Stimulated activated CD4-positive, alpha-beta T cell treated with anti-CD3 and anti-CD28 coated beads, Interleukin-2, amount 100 ng/mL, for 48 hours (primary cell): ENCODE measurements at places on chromosomes 13 and 19.

GRCh38 chr19:10402441-10403038, 802 bp downstream of the CDC37 start:
- no peak for DNase-seq

GRCh38 chr19:4969772-4970531, 1.0 kb downstream of the KDM4B start:
- no peak for DNase-seq

- DNase-seq: no peak
These were observed 92.9 kb downstream of the SOX1 start for GRCh38 chr13:112159575-112160547.

- no peak for DNase-seq
These were observed 79.7 kb downstream of the TNFSF11 start for GRCh38 chr13:42653679-42654078.

GRCh38 chr13:102638741-102639140, 42.0 kb downstream of the TPP2 start:
- no peak for DNase-seq

- DNase-seq: peak; percentile 49
These were observed 2.7 kb downstream of the PRKACA start for GRCh38 chr19:14114854-14115253.

- no peak for DNase-seq
These were observed 725.2 kb upstream of the SLITRK1 start for GRCh38 chr13:84607261-84608013.

DNA sequence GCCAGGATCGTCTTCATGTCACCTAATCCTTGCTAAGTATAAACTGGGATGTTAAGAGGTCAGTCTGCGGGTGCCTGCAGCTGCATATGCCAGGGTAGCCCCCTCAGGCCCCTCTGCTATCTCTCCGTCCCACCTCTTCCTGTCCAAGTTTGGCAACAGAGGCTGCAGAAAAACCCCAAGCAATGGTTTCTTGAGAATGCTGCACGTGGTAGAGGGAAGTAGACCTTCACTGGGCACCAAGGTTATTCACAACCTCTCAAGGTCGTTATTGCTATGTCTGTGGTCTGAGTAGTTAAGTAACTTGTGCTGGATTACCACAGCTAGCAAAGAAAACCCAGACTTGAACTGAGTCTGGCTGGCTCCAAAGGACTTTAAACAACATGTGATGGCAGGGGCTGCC, 77.9 kb upstream of the XPO4 start:
- no peak for DNase-seq

- DNase-seq: peak; percentile 47
These were observed 13.8 kb downstream of the ATP12A start for GRCh38 chr13:24693862-24694471.

DNA sequence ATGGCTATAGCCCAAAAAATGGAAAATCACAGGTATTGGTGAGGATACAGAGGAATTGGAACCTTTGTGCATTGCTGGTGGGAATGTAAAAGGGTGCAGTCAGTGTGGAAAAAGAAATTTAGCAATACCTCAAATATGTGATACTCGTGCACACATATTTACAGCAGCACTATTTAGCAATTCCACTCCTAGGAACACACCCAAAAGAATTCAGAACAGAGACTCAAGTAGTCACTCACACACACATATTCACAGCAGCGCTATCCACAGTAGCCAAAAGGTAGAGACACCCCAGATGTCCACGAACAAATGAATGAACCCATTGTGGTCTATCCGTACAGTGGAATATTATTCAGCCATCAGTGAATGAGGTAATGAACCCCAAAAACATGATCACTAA, 114.0 kb downstream of the COL4A2 start:
- DNase-seq: no peak

DNA sequence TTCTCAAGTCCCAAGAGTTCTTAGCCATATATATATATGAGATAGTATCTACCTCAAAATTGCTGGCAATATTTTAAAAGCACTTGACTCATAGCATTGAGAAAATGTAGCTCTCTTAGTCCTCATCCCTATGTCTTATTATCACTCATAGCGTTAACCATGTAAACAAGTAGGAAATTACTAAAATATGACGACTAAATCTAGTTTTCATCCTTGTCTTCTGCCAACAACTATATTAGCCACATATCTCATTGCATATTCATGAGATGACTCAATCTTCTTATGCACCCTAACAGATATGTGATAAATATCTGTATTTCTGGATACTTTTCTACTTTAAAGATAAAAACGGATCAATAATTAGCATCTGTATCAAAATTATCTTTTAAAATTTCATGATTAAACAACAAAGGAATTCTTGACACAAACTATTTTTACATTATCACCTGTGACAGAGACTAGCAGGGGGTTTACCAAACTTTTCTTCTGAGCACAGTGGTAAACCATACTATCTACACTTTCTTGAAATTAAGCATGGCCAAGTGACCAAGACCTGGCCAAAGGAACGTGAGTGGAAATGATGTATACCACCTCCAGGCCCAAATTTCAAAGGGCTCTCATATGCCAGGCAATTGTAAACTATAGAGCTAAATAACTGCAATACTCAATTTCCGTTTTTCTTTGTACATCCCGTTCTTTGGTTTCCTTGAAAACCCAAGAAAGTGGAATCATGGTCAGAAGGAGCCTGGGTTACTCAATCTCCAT, 45.7 kb downstream of the ZC3H13 start:
- no peak for DNase-seq

- DNase-seq: no peak
These were observed 11.4 kb downstream of the FCHO1 start for GRCh38 chr19:17762505-17763229.

DNA sequence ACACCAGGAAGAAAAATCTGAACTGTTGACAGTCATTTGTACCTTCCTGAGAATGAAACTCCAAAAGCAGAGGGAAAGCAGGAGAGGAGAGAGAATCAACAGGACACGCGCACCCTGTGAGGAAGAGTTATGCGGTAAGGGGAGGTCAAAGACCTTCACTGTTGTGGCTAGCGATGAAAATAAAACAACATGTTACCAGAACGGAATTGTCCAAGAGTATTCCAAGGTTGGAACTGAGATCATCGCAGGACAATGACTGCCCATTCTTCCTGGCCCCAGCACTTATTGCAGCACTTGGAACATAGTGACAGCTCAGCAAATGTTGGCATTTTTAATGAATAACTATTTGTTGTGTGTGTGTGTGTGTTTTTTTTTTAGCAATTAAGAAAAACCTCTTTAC, 176.0 kb upstream of the TSC22D1 start:
- DNase-seq: no peak

DNA sequence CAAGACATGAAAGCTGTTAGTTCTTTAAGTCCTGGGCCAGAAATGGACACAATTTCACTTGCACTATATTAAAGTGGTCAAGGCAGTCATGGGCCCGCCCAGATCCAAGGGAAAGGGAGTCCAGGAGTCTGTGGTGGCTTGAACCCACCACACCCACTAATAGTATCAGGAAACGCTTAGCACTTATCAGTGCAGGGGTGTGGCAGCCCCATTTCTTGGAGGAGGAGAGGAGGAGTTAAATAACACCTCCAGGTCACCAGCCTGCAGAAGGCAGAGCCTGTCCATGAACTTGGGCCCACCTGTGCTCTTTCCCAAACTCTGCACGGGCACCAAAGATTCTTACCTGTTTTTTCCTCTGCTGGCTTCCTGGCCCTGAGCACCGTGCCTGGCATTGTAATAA, 5.4 kb upstream of the NTN5 start:
- DNase-seq: no peak

DNA sequence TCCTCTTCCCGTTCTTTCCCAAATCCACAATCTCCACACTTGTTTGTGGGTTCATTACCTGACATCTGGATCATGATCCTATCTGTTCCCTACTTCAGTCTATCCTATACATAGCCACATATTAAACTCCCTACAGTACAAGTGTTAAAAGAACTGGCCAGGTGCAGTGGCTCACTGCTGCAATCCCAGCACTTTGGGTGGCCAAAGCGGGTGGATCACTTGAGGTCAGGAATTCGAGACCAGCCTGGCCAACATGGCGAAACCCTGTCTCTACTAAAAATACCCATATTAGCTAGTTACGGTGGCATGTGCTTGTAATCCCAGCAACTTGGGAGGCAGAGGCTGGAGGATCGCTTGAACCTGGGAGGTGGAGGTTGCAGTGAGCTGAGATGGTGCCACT, 88.3 kb downstream of the TM9SF2 start:
- no peak for DNase-seq

- no peak for DNase-seq
These were observed 1346.0 kb upstream of the SPRY2 start for GRCh38 chr13:81686877-81687276.

- DNase-seq: no peak
These were observed 43.2 kb upstream of the RANBP3 start for GRCh38 chr19:6020972-6021805.

DNA sequence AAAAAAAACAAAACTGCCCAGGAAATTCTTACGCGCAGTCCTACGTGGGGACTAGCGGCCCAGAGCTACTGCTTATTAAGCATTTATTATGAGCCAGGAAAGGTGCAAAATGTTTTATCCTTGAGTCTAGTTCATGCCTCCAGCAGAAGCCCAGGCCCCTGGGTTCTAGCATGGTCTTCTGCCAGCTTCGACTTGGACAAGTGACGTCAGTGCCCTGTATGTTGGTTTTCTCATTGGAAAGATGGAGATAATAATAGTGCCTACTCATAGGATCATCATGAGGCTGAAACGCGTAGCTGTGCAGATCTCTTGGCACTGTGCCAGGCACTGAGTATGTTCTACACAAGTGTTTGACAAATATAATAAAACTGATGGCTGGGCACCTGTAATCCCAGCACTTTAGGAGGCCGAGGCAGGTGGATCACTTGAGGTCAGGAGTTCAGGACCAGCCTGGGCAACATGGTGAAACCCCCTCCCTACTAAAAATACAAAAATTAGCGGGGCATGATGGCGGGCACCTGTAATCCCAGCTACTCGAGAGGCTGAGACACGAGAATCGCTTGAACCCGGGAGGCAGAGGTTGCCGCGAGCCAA, 12.4 kb upstream of the SULT2B1 start:
- DNase-seq: no peak

DNA sequence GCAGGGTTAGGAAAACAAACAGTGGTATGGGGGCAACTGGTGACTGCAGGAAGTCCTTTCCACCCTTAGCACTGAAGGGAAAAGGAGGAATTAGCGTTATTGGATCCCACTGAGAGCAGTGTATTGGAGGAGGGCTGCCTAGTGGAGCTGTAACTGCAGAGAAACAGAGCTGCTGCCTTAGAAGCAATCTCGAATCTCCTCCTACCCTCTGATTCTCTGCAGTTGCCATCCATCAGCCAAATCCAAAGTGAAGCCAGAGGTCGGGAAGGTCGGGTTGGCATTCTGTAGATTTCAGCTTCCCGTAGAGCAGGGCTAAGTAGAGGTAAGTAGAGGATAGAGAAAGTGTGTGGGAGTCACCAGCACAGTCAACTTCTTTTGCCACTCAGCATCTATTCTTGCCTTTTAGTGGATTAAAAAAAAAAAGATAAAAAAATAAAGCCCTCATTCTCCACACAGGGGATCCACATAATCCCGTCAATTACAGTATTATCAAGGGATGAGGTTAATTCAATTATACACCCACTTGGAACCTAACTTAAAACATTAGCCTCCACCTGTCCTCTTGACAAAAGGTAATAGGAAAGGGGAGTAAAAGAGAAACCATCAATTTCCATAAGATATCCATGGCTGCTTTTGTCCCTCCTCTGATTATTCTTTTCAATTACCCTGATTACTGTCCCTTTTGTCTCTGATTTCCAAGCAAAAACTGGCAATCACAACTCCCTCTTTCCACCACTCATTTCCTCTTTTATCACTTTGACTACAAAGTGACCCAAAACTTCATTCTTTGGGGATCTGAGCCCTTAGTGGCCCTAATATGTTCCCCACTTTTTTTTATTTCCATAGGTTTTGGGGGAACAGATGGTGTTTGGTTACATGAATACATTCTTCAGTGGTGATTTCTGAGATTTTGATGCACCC, 234.7 kb downstream of the RBM26 start:
- no peak for DNase-seq

- DNase-seq: no peak
These were observed 1.3 kb upstream of the ATF5 start for GRCh38 chr19:49927526-49928264.

- DNase-seq: no peak
These were observed 7.6 kb upstream of the GMIP start for GRCh38 chr19:19651076-19651475.

DNA sequence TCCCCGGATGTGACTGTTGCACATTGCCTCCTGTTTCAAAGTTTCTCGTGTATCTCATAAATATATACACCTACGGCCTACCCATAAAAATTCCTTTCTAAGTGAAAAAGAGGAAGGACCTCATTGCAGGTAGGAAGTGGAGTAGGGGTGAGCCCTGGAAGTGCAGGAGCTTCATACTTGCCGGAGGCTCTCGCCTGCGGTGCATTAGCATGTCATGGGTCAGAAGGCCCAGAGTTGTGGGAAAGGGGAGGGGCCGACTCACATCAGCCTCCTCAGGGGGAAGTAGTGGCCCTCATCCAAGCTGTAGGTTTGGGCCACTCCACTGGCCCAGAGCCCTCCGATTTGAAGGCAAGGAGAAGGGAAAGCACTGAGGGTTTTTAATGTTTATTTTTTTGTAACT, 26.0 kb upstream of the IRS2 start:
- DNase-seq: no peak

DNA sequence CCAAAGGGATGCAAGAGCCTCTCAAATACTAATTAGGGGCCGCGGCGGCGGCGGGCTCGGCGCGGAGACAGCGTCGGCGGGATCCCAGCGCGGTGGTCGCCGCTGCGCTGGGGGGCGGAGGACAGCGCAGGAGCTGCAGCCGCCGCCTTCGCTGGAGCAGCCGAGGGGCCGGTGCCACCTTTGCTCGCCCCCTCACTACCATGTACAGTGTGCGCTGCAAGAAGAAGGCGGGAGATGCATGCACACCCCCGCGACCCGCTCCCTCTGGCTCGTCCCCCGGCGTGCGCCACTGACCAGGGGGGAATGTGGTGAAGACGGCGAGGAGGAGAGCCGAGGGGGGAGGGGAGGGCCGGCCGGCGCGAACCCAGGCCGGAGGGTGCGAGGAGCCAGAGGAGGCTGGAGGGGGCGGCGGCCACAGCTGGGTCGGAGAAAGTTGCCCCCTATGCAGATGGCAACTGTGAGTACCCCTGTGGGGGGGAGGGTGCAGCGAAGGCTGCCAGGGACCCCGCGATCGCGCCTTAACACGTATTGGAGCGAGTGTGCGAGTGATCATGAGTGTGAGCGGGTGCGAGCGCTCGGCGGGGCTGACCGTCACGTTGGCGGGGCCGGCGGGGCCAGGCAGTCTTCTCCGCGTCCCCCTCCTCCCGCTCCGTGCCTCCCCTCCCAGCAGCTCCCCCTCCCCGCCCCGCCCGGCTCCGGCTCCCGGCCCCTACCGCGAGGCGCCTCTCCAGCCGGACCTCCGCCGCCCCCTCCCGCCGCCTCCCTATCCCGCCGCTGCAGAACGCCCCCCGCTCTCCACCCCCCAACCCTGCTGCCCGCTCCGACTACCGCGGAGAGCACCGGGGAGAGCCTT, 808 bp downstream of the SLITRK5 start:
- no peak for DNase-seq

- no peak for DNase-seq
These were observed 343.5 kb upstream of the SPRY2 start for GRCh38 chr13:80684217-80684991.
